ENCODE measurements at places on chromosomes 5 and 9.

DNA sequence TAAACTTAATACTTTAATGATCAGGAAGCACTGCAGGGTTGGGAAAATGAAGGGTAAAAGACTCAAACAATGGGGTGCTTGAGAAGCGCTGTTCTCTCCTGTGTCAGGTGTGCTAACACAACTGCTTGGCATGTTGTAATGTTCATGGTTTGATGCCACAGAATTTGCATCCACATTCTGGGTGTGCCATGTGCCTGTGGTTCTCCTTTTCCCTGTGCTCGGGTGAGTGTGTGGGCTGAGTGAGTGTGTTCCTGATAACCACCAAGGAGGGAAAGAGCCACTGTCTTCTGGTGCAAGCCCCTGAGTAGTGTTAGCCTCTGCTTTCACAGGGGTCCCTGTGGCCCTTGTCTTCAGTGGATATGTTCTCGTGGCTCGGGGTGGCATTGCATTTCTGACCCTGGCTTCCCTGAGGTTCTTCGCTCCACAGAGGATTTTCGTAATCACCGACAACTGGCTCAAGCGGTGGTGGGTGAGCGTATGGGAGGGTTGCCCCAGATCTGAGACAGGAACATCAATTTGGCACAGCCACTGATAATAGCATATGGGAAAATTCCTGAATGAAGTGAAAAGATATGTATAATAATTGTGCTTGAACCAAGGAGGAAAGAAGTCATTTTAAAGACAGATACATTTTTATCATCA lies 102.0 kb downstream of the MVB12B start:
- DNase-seq: no peak

DNA sequence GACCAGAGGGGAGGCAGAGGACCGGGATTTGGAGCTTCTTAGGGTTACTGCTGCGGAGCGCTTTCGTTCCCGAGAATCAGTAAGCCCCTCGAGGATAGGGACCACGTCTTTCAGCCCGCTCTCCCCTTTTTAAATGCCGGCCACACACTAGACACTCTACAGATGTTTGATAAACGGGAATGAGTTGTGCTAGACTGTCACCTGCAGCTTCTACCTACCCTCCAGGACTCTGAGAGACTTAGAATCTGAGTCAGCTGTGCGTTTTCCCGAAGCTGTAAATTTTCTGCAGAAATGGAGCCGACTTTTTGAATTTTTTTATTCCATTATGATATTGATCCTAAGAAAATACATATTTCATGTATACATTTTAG lies 670 bp downstream of the CCDC171 start:
- DNase-seq: no peak

DNA sequence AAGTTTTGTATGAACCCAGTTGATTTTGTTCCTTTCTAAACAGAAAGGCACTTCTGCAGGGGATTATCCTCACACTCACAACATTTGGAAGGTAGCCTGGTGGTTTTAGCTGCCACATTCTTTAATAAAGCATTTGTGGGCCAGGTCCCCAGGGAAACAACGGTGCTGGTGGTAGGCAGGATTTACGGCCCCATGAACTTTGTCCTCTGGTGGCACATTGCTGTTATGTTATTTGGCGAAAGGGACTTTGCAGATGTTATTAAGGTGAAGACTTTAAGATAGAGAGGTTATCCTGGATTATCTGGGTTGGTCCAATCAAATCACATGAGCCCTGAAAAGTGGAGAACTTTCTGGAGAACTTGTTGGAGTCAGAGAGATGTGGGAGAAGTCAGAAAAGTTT lies 86.3 kb upstream of the C9orf72 start:
- DNase-seq: no peak

GRCh38 chr5:57277085-57277484 lies 103.2 kb downstream of the GPBP1 start:
- DNase-seq: no peak
